ENCODE measurements at places on chromosomes 4 and X. TPM values are rescaled to one million over a fixed set of nuclear protein-coding genes. Genes with fewer than 3 reads are reported as not detected.

DNA sequence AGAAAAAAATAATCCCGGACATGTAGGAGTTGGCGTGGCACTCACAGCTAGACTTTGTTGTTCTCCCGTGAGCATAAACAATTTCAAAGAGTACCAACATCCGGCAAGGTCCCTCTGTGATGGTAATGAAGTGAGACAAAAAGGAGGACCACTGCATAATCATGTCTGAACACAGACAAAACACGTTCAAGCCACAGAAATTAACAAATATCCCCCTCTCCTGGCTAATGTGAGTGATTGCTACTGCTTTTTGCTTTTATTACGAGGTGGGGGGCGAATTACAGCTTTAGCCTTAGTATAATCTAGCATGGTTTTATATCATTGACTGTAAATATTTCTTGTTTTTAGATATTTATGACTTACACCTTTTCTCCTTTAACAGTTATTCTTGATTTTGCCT lies 118.5 kb downstream of the PLS3 start:
- DNase-seq: no peak
- no peak overlapping the region for H3K27ac ChIP-seq
- no peaks in the 10 kb centered on the region for H3K27me3 ChIP-seq
- no peaks in the 10 kb centered on the region for H3K36me3 ChIP-seq
- H3K4me1 ChIP-seq: no peaks in the 10 kb centered on the region

- no peaks in the 10 kb centered on the region for H3K27me3 ChIP-seq
- H3K4me3 ChIP-seq: no peak overlapping the region
- no peak for DNase-seq
- no peaks in the 10 kb centered on the region for H3K36me3 ChIP-seq
- no peaks in the 10 kb centered on the region for H3K4me1 ChIP-seq
- no peak overlapping the region for H3K27ac ChIP-seq
Observed at GRCh38 chr4:123158576-123158975, 236.2 kb upstream of the NUDT6 start.

GRCh38 chr4:77021614-77022089 lies 54.1 kb downstream of the CCNI start:
- H3K4me3 ChIP-seq: no peak overlapping the region
- no peaks in the 10 kb centered on the region for H3K4me1 ChIP-seq
- no peak overlapping the region for H3K27ac ChIP-seq

CT47B1 gene
- not detected for polyA plus RNA-seq

DNA sequence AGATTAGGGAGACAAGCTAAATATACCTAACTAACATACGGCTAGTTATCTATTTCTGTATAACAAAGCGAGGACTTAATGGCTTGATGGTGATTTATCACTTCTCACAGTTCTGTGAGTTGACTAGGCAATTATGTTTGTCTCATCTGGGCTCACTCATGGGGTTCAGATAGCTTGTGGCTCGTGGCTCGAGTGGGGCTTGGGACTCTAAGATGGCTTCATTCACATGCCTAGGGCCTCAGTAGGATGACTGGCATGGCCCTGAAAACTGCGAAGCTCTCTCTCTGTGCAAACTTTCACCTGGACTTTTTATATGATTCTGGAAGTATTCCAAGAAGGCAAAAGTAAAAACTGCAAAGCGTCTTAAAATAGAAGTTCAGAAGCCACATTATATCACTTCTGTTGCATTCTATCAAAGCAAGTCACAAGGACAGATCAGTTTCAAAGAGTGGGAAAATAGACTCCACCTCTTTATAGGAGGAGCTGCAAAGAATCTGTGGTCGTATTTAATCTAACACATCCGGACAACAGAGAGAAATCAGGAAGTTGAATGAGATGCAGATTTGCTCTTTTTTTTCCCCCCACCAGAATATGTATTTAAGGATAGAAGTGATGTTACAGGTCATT lies 491.2 kb downstream of the INPP4B start:
- H3K36me3 ChIP-seq: no peaks in the 10 kb centered on the region
- H3K4me1 ChIP-seq: peaks cover 2% of the 10 kb centered on the region
- no peak overlapping the region for H3K4me3 ChIP-seq
- no peak overlapping the region for H3K27ac ChIP-seq
- DNase-seq: peak; percentile 26
- H3K27me3 ChIP-seq: no peaks in the 10 kb centered on the region

DNA sequence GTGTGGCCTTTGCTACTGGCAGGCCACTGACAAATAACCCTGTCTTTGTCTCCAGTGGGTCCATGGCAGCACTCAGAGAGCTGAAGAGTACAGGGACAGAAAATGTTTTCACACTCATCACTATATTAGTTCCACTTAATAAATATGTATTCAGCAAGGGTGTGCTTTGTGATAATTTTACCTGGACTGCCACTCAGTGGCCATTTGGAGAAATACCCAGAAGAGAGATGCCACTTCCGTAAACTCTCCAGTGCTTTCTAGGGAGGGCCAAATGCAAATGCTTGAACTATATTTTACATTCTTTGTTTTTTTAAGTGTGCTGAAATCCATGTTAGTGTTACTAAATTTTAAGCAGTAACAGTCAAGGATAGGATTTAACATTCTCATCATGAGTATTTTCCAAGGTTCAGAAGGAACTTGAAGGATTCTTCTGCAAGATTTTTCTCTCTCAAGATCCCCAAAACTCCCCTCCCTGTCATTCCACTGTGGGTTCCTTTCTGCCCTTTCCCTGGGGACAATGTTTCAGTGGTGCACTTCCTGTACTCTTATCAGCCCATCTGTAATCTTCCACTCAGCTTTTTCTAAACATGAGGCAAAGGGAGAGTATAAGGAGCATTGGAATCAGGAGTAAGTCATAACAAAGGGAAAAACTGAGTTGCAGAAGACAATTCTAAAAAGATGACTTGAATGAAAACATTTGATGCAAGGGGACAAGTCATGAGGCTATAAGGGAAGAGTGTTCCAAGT lies 46.0 kb downstream of the TFDP3 start:
- no peaks in the 10 kb centered on the region for H3K27me3 ChIP-seq
- no peak overlapping the region for H3K4me3 ChIP-seq
- H3K4me1 ChIP-seq: no peaks in the 10 kb centered on the region
- no peak overlapping the region for H3K27ac ChIP-seq

DNA sequence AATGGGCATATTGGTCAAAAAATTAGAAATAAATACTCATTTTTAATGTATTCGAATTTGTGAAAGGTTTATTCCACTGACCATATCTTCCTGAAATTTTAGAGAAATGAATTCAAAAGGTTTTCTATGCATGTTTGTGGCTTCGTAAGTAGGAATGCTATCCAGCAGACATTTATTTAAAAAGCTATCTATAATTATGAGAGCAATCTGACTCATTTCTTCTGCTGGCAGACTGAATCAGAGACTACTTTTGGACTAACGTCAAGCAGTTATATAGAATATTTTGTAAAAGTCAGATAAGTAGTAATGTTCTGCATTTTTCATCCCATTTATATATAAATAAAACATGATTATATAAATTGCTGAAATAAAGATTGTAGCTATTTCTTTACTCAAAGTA lies 125.0 kb downstream of the SPCS3 start:
- DNase-seq: no peak
- H3K36me3 ChIP-seq: no peaks in the 10 kb centered on the region
- H3K27ac ChIP-seq: no peak overlapping the region
- no peaks in the 10 kb centered on the region for H3K27me3 ChIP-seq

RBMXL3 gene
- not detected for polyA plus RNA-seq

PRSS12 gene
- polyA plus RNA-seq: 3.3 TPM

DNA sequence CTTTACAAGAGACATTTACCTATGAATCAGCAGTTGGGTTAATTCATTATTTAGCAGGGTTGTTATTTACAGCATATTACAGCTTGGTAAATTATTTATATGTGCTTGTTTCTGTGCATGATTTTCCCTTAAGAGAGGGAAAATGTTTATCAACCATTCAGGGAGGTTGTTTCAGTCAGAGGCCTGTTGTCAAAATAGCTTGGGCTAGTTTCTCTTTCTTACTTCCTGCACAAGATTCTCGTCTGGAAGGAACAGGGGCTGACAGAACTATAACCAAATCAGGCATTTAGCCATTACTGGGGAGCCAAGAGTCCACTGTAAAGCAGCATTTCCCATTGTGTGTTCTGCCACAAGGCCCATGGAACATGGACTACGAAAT lies 135.8 kb downstream of the HS6ST2 start:
- H3K27ac ChIP-seq: no peak overlapping the region
- H3K27me3 ChIP-seq: no peaks in the 10 kb centered on the region
- no peaks in the 10 kb centered on the region for H3K4me1 ChIP-seq
- no peak overlapping the region for H3K4me3 ChIP-seq
- no peaks in the 10 kb centered on the region for H3K36me3 ChIP-seq

GRCh38 chrX:34918856-34919255 lies 23.7 kb upstream of the FAM47B start:
- H3K27ac ChIP-seq: no peak overlapping the region
- no peak overlapping the region for H3K4me3 ChIP-seq
- no peaks in the 10 kb centered on the region for H3K36me3 ChIP-seq
